ENCODE measurements at places on chromosomes 5 and 9.

DNA sequence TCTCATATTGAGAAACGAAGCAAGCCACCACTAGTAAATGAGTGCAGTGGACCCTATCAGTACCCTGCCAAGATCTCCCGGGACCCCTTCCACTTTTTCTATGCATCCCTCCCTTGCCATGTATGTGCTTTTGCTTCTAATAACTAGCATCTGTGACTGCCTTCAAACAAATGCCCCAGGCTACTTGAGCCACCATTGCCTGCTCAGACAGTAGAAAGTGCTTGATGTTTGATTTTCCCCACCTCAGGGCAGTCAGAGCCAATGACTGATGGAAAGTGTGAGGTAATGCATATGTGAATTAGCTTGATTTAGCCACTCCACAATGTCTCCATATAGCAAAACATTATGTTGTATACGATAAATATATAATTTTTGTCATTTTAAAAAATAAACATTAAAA, 797.3 kb upstream of the ACO1 start:
- no peak for DNase-seq

DNA sequence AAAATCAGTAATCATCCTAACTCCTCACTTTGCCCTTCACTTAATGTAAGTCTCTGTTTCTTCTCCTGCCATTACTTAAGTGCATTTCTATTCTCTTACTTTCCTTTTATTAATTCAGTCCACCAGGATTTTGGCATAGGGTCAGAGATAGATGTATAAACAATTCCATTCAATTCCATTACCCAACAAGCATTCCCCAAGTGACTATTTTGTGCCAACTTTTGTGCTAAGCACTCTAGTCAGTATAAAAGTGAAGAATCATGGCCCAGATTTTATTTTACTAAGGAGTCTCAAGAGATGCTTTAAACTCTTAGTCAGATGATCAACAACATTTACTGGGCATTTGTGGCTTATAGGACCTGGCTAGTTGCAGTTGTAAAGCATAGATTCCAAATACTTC, 159.3 kb downstream of the DMAC1 start:
- DNase-seq, result no peak

- no peak for DNase-seq
Observed at GRCh38 chr5:124980163-124980941, 233.9 kb upstream of the ZNF608 start.

GRCh38 chr9:133787754-133788025, 49.5 kb upstream of the SARDH start:
- no peak for DNase-seq

GRCh38 chr5:20649966-20650365, 662.0 kb upstream of the CDH18 start:
- DNase-seq, result no peak

- DNase-seq, result no peak
Observed at GRCh38 chr9:3502560-3503398, 23.0 kb downstream of the RFX3 start.

DNA sequence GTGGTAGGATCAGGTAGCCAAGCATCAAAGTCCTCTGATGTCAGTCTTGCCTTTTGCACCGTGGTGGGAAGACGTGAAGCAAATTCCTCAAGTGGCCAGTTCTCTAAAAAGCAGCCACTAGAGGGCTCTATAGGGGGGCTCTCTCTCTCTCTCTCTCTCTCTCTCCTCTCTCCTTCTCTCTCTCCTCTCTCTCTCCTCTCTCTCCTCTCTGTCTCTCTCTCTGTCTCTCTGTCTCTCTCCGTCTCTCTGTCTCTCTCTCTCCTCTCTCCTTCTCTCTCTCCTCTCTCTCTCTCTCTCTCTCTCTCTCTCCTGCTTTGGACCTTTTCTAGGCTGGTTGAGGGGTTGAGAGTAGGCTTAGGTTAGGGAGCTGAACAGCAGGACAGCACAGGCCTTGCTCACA, 13.9 kb upstream of the OSMR start:
- peak; percentile 53 for DNase-seq

GRCh38 chr5:171528036-171528435, 108.6 kb downstream of the FGF18 start:
- no peak for DNase-seq

DNA sequence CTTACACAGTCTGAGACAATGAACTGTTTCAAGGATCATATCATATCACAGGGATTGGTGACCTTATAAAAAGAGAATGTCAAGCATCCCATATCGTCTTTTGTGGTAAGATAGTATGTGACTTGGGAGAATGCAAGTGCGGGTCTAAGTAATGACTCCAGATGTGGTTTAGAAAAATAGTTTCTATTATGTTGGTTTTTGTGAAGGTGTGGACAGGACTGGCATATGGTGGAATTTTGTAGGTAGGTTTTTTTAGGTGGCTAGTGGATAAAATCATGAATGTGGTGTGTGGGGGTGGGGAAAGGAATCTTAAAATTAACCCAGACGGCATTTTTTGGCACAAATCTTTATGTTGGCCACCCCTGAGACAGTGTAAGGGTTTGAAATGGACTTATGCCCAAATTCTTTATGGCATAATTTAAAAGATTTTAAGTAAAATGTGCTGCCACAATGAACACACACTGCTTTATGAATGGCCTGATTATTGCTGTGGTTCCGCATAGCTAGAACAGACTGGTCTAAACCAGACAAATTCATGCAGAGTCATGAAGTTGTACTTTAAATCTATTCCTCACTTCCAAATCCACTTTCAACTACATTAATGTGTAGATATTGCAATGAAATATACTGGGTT, 204.8 kb upstream of the HAPLN1 start:
- no peak for DNase-seq

DNA sequence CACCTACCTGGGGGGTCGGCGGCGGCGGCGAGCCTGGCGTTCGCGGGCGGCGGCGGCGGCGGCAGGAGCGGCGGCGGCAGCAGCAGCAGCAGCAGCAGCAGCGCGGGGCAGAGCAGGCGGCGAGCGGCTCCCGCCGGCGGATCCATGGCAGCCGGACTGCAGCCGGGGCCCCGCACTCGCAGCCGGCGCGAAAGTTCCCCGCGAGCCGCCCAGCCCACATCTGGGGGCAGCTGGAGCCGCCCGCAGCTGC, 153 bp downstream of the ADAMTS2 start:
- no peak for DNase-seq

GRCh38 chr9:83059417-83059816, 3.5 kb downstream of the RASEF start:
- no peak for DNase-seq

GRCh38 chr9:111604054-111604615, 4.7 kb upstream of the PTGR1 start:
- DNase-seq, result no peak

DNA sequence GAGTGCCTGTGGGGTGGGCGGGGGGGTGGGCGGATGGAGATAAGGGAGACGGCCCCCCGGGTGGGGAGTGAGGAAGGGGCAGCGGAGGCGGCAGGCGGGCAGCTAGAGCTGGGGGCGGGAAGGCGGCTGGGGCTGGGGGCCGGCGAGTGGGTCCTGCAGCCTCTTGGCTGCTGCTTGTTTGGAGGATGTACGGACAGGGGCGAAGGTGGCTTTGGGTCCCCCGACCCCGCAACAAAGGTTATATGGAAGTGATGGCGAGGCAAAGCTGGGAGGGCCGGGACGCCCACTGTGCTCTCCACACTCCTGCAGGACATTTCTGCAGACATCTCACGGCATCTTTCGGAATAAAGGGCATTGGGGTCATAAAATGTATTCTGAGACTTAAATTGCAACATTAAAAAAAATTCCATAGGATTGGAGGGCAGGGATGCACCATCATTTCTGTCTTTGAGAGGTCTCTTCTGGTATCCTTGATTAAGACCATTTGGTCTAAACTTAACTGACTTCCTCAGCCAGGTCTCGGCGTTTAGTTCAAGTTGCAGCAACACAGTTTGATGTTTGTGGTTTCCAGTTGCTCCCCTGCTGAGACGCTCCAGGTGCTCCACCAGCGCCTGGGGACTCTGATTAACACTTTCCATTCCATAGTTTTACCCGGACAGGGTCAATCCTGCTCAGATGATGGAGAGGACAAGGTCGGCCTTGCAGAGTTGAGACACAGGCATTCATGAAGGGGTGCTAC, 101.6 kb upstream of the SSBP2 start:
- DNase-seq, result peak; percentile 75
